MCF 10A (cell line): ENCODE measurements at places on chromosomes 3 and 15. TPM values are rescaled to one million over a fixed set of nuclear protein-coding genes. Genes with fewer than 3 reads are reported as not detected.

DNA sequence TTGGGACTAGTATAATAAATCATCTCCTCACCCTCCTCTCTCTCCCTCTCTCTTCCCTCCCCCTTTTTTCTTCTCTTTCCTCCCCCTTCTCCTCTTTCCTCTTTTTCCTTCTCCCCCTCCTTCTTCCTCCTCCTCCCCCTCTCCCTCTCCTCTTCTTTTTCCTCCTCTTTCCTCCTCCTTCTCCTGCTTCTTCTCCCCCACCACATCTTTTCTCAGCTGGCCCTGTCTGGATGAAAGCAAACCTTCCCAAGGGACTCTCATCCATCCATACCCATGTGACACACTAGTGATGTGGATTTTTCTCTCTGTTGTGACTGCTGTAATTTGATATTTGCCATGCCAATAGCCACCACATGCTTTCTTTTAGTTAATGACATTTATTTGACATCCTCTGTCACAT, 127.2 kb downstream of the EBLN2 start:
- no peaks in the 10 kb centered on the region for H3K36me3 ChIP-seq
- no peak overlapping the region for H3K4me3 ChIP-seq
- peaks cover 4% of the 10 kb centered on the region for H3K27me3 ChIP-seq

DNA sequence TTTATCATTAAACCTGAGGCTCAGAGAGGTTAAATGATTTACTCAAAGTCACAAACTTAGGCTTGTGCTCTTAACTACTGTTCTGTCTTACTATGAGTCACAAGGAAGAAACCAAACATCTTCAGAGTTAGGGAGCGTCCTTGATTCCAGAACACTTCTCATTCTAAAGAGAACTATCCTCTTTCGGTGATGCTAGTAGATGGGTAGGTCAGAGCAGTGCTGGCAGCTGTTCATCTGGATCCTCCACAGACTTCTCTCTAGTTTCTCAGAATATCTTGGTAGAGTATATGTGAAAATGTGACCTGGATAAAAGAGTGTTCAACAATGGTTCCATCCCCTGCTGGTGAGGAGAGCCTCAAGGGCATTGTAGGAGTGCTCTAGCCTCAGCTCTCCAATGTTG, 3.3 kb downstream of the ARL6IP5 start:
- H3K4me1 ChIP-seq: peaks cover 44% of the 10 kb centered on the region
- H3K27me3 ChIP-seq: no peaks in the 10 kb centered on the region
- peak overlapping the region; percentile 81 for H3K4me3 ChIP-seq
- H3K27ac ChIP-seq: peak overlapping the region; percentile 94
- DNase-seq: peak; percentile 61
- peaks cover 50% of the 10 kb centered on the region for H3K36me3 ChIP-seq

DNA sequence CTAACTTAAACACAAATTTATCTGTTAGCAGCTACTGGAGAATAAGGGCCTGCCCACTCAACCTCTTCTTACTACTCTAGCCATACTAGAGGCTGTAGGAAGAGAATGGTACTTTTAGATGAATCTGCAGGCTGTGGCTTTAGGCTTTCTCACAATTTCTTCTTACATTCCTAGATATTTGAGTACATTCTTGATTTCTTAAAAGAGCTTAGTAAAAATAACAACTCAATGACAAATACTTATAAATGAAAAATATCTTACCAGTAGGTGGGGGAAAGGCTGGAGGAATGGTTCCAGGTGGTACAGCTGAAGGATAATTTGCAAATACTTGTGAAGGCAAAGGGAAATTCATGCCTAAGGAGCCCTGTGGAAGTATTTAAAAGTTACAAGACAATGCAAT, 92.9 kb upstream of the GK5 start:
- no peaks in the 10 kb centered on the region for H3K27me3 ChIP-seq
- no peak overlapping the region for H3K27ac ChIP-seq
- no peak overlapping the region for H3K4me3 ChIP-seq
- peaks cover 4% of the 10 kb centered on the region for H3K36me3 ChIP-seq
- DNase-seq: no peak

DNA sequence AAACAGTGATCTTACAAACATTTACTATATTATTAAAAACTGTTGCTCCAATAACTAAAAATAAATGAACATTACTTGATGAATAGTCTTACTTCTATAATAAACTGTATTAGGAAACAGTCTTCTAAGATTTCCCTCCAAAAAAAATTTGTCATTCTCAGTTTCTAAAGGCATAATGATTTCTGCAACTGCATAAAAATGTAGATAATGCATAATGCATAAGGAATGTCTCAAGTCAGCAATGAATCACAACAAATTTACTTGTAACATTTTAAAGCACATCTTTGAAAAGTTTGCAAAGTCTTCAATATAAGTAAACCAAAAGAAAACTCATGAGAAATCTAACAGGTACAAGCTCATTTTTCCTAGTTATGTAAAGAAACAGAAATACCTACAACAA, 113.5 kb downstream of the VPS13C start:
- no peak overlapping the region for H3K27ac ChIP-seq
- DNase-seq: no peak
- no peaks in the 10 kb centered on the region for H3K27me3 ChIP-seq
- H3K4me1 ChIP-seq: no peaks in the 10 kb centered on the region
- H3K4me3 ChIP-seq: no peak overlapping the region

DNA sequence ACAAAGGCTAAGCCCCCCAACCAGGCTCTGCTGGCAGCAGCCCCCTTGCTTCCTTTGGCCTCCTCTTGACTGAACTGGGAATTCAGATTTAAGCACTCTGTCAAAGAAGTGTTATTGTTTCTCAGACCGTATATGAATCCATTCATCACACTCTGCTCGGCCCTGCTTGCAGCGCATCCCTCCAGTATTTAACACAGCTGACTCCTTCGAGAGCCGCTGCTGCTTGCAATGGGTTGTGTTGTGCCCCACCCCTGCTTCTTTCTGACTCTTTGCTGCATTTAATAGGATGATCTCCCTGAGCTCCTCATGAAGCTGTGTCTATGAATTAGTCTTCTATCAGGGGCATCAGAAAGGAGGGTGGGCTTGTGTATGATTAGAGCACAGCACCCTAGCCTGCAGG, 31.2 kb downstream of the C3orf20 start:
- H3K36me3 ChIP-seq: no peaks in the 10 kb centered on the region
- no peak overlapping the region for H3K4me3 ChIP-seq
- DNase-seq: no peak
- H3K4me1 ChIP-seq: no peaks in the 10 kb centered on the region
- H3K27ac ChIP-seq: no peak overlapping the region
- H3K27me3 ChIP-seq: peaks cover 11% of the 10 kb centered on the region

Gene STRIT1
- not detected in 2 replicates for total RNA-seq

Gene PTX3
- 159 and 217 TPM in 2 replicates for total RNA-seq

Gene BBX
- total RNA-seq: 73.2 and 77.2 TPM in 2 replicates
